Stimulated activated memory B cell treated with anti-CD40 and anti-IgM and Interleukin-4, amounts not matched to agents 10 μg/mL and 1 μg/mL and 100 μg/mL, for 72 hours (primary cell): ENCODE measurements at places on chromosomes 1 and 21.

- H3K4me3 ChIP-seq = no peak overlapping the region
- no peaks in the 10 kb centered on the region for H3K36me3 ChIP-seq
- H3K27me3 ChIP-seq = no peaks in the 10 kb centered on the region
These were observed 1.5 kb upstream of the TSPAN1 start for GRCh38 chr1:46173361-46173856.

- no peak overlapping the region for H3K4me3 ChIP-seq
- no peaks in the 10 kb centered on the region for H3K36me3 ChIP-seq
- no peaks in the 10 kb centered on the region for H3K27me3 ChIP-seq
- H3K4me1 ChIP-seq = peaks cover 7% of the 10 kb centered on the region
These were observed 121.9 kb downstream of the TIAM1 start for GRCh38 chr21:31222142-31222541.

- ATAC-seq = no peak
- no peak overlapping the region for H3K27ac ChIP-seq
- H3K36me3 ChIP-seq = no peaks in the 10 kb centered on the region
- H3K4me1 ChIP-seq = peaks cover 21% of the 10 kb centered on the region
- peaks cover 14% of the 10 kb centered on the region for H3K27me3 ChIP-seq
These were observed 3.4 kb upstream of the POFUT2 start for GRCh38 chr21:45290948-45291612.

GRCh38 chr1:101314244-101314643, 77.4 kb downstream of the S1PR1 start:
- no peak for ATAC-seq
- H3K4me1 ChIP-seq = peaks cover 47% of the 10 kb centered on the region
- no peaks in the 10 kb centered on the region for H3K36me3 ChIP-seq
- H3K27me3 ChIP-seq = no peaks in the 10 kb centered on the region
- no peak overlapping the region for H3K27ac ChIP-seq
- H3K4me3 ChIP-seq = no peak overlapping the region

DNA sequence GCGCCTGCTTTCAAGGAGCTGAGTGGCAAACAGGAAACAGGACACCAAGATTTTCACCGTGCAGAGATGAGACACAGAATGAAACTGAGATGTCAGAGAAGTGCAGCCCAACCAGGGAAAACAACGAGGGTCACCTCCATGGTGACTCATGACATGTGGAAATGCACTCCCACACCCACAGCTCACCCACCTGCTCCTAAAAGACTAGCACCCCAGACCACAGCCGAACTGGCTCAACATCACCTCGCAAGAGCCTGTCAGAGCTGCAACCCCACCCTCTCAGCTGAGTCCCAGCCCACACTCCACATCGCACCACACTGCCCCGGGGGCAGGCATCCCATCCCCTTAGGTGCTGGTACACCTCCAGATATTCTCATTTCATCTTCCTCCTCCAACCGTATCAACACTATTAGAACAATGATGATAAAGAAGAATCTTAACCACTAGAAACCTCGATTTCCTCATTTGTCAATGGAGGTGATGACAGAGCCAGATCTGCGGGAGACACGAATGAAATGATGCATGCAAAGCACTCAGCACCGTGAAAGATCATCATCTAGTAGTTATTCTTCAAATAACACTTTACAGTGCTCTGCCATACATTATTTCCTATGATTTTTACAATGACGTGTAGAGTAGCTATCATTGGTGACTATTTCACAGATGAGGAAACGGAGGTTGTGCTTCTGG, 103.2 kb downstream of the DMRTB1 start:
- H3K4me1 ChIP-seq = no peaks in the 10 kb centered on the region
- no peaks in the 10 kb centered on the region for H3K36me3 ChIP-seq
- no peak overlapping the region for H3K4me3 ChIP-seq
- peaks cover 59% of the 10 kb centered on the region for H3K27me3 ChIP-seq

- ATAC-seq = no peak
- H3K4me3 ChIP-seq = no peak overlapping the region
- H3K27me3 ChIP-seq = peaks cover 29% of the 10 kb centered on the region
- no peaks in the 10 kb centered on the region for H3K4me1 ChIP-seq
- H3K36me3 ChIP-seq = no peaks in the 10 kb centered on the region
These were observed 17.3 kb downstream of the PKP1 start for GRCh38 chr1:201300641-201301040.

DNA sequence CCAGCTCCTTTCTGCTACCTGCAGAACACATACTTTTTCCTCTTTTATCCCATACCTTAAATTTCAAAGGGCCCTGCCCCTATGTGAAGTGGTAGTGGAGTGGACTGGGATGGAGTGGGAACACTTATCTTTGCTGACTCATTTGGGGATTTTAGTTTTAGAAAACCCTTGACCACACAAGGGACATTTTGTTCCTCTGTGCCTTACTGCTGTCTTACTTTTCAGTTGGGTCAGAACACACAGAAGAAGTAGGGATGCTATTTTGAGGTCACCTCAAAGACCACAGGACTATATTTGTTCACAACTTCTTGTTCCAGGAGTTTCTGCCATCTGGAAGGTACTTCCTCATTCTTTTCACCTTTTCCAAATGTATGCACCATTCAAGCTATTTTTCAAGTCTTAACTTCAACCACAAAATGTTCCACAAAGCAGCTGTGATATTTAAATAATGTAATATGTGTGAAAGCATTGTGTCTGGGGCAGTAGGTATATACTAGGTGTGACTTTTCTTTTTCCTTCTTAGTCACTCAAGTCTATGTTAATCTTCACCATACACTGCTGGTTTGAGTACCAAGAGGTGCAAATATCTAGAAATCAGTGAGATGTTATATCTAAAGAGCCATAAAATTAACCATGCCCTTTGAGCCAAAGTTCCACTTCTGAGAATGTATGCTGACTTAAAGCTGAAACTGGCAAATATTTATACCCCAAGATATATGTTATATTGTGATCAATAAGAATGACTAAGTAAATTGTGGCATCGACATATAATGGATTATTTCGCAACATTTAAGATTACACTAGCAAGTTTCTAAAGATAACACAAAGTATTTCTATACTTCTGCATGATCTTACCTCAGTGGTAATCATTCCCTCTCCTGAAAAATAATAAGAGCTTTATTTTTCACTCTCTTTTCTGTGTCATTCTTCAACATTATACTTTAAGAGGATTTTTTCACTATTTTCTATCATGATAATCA, 308.5 kb downstream of the MRPL39 start:
- no peak overlapping the region for H3K4me3 ChIP-seq
- H3K4me1 ChIP-seq = peaks cover 53% of the 10 kb centered on the region
- peaks cover 5% of the 10 kb centered on the region for H3K36me3 ChIP-seq
- peak; percentile 87 for ATAC-seq
- peak overlapping the region; percentile 57 for H3K27ac ChIP-seq
- H3K27me3 ChIP-seq = no peaks in the 10 kb centered on the region

GRCh38 chr1:101683561-101683960, 313.2 kb downstream of the OLFM3 start:
- no peak overlapping the region for H3K4me3 ChIP-seq
- H3K4me1 ChIP-seq = no peaks in the 10 kb centered on the region
- H3K27ac ChIP-seq = no peak overlapping the region
- peak; percentile 22 for ATAC-seq

DNA sequence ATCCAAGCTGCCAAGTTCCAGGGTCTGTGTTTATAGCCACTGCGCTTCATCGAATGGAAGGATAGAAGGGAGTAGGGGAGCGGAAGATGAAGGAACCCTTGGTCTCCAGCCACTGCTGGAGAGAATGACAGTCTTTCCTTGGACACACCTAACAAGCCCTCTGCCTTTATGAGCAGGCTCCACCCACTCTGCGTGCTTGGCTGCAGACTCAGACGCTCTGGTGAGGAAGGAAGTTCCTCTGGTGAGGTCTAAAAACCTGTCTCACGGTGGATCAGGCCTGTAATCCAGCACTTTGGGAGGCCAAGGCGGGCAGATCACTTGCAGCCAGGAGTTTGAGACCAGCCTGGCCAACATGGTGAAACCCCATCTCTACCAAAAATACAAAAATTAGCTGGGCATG, 55.4 kb downstream of the MATN1 start:
- H3K27me3 ChIP-seq = peaks cover 28% of the 10 kb centered on the region
- no peak overlapping the region for H3K27ac ChIP-seq
- no peaks in the 10 kb centered on the region for H3K4me1 ChIP-seq
- ATAC-seq = no peak
- no peaks in the 10 kb centered on the region for H3K36me3 ChIP-seq
- no peak overlapping the region for H3K4me3 ChIP-seq

- peaks cover 56% of the 10 kb centered on the region for H3K27me3 ChIP-seq
- H3K4me1 ChIP-seq = peaks cover under 1% of the 10 kb centered on the region
- H3K4me3 ChIP-seq = no peak overlapping the region
- H3K27ac ChIP-seq = no peak overlapping the region
These were observed 9.9 kb downstream of the SYNJ1 start for GRCh38 chr21:32717851-32718316.
